ENCODE measurements at places on chromosomes 2 and 18.
A peak's percentile ranks its signal among the peaks of the same experiment; 100 is the strongest.

DNA sequence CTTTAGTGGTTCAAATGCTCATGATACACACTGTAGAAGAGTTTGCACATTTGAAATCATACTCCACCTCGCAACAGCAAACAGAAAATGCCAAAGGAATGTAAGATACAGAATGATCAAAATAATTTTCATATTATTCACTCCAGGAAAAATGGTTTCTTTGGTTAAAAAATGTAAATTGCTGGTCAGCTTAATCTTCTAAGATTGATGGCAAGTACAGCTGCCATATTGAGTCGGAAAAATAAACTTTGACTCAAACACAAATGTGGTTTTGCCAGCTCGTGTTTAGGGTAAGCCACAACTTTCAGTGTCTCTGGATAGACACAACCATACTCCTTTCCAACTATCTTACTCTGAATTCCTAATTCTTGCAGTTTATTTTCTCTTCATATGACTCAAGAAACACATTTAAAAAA lies 154.9 kb upstream of the SMIM21 start:
- DNase-seq: no peak

DNA sequence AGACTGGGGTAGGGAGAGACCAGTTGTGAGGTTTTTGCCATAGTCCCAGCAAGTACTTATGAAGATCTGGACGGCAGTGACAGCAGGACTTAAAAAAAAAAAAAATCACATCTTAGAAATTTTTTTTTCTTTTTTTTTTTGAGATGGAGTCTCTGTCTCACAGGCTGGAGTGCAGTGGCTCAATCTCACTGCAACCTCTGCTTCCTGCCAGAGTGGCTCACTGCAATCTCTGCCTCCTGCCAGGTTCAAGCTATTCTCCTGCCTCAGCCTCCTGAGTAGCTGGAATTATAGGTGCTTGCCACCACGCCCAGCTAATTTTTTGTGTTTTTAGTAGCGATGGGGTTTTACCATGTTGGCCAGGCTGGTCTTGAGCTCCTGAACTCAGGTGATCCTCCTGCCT lies 22.4 kb upstream of the STAT4 start:
- no peak for DNase-seq

DNA sequence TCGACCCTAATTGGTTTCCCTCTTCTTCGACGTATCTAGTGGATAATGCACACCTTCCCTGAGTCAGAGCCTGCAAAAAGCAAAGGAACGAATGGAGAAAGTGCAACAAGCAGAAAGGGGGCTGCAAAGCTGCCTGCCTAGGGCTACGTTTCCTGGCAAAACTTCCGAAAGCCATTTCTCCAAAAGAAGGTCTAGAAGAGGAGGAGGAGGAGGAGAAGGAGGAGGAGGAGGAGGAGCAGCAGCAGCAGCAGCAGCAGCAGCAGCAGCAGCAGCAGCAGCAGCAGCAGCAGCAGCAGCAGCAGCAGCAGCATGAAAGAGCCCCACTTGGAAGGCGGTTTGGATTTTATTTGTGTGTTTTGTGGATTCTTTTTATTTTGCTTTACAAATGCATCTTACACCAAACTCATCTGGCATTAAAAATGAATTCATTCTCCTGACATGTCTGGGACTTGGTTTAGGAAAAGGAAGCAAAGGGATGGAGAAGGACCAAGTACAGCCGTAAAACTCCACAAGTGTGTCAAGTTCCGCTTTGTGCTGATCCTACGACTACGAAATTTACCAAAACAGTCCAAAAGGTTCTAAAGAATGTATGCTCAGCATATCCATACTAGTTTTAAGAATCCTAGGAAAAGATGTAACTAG lies 2.0 kb downstream of the TCF4 start:
- peak; percentile 57 for DNase-seq

GRCh38 chr2:179443180-179443579 lies 178.5 kb upstream of the SESTD1 start:
- DNase-seq: no peak

- no peak for DNase-seq
These were observed 166.1 kb upstream of the ZNF521 start for GRCh38 chr18:25517881-25518715.

- peak; percentile 19 for DNase-seq
These were observed 722 bp downstream of the ACSL3 start for GRCh38 chr2:222861411-222862105.

GRCh38 chr2:191411472-191411871 lies 166.3 kb downstream of the MYO1B start:
- DNase-seq: no peak

- no peak for DNase-seq
These were observed 55.7 kb downstream of the ZC3H8 start for GRCh38 chr2:112199188-112199587.

DNA sequence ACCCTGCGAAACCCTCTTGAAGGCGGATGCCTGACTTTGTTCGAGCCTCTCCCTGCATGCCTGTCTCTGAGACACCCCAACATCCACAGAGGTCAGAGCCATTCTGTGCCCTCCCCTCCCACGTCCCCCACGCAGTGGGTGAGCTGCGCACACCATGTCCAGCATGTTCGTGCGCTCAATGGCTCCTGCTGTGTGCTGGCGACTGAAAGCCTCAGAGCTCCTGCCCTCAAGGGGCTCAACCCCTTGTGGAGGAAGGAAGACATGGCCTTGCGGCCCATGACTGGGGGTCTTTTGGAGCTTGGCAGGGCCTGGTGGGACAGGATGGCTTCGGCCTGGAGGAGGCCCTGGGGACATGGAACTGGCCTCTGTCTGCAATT lies 45.7 kb downstream of the ANKMY1 start:
- DNase-seq: no peak

DNA sequence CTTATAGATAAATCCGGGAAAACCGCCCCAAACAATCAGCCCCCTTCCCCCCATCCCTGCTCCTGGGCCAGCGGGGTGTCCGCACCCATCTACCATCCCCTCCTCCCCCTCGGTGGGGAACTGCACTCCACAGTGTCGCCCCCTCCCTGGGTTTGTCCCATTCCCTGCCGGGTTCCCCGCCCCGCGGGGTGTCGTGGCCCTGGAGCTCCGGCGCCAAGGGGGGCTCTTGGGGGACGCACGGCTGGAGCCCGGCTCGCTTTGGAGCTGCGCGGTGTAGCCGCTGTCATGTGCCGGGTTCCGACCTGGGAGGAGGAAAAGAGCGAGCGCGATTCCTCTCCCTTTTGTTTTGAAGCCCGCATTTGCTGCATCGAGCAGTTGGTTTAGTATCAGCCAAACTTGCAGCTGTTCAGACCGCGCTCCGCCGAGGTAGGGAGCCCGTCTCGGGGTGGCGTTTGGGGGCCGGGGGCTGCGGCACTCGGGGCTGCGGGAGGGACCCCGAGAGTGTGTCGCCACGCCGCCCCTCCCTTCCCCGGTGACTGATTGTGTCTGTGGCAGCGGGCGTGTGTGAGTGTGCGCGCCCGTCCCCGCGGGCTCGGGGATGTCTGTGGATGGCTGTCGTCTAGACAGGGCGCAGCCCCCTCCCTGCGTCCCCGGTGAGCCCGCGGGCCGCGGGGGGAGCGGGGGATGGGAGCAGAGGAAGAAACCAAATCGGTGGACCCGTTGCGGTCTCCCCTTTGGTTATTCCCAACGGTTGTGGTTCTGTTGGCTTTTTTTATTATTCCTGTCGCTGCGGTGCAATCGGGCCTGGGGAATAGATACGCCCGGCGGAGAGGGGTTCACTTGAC lies 797 bp downstream of the CTIF start:
- DNase-seq: peak; percentile 45

GRCh38 chr2:144374163-144374661 lies 145.7 kb downstream of the ZEB2 start:
- DNase-seq: no peak

- no peak for DNase-seq
These were observed 160.3 kb upstream of the VRK2 start for GRCh38 chr2:57886161-57886786.

- DNase-seq: peak; percentile 34
These were observed 207.5 kb downstream of the SPP2 start for GRCh38 chr2:234257859-234258561.

DNA sequence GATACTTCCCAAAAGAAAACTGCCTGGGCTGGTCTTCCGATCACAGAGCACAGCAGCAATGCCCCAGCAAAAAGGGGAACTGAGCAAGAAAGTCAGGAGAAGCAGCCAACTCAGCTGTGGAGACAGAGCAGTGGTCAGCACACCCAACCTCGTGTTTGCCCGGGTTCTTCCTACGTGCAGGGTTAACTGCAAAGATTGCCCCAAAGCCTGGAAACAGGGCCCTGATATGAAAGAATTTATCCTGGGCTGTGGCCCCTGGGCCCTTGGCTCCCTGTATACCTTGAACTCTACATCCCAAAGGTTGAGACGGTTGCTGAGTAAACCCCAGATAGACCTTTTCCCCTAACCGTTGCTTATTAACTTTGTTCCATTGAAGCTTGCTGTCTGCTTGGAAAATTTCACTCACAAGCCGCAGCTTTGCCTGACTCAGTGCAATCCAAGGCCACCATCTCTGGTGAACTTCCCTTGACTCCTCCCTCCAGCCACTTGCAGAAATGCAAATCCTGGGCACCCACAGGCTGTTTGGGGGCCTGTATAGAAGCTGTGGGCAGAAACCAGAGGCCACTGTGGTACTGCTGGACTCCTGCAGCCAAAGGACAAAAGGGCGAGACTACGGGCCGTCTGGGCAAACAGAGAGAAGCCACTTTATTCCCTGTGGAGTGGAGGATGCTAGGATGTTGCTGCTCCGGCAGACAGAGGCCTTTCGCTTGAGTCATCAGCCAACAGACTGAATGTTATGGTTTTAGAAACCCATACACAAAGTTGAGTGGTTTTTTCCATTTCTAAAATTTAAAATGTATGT lies 18.2 kb downstream of the NRP2 start:
- DNase-seq: no peak

DNA sequence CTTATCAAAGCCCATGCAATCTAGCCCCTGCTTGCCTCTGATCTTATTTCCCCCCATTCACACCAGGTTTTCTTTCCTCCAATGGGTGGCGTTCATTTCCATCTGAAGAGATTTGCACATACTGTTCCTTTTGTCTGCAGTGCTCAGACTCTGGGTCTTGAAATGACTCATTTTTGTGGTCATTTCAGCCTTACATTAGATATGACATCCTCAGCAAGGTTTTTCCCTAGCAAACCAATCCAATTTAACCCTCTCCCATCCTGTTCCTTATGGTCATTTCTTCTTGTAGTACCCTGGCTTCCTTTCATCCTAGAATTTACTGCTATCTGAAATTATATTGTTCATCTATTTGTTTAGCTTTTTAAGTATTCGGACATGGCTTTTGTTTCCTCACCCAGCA lies 42.5 kb upstream of the SCN1A start:
- no peak for DNase-seq

DNA sequence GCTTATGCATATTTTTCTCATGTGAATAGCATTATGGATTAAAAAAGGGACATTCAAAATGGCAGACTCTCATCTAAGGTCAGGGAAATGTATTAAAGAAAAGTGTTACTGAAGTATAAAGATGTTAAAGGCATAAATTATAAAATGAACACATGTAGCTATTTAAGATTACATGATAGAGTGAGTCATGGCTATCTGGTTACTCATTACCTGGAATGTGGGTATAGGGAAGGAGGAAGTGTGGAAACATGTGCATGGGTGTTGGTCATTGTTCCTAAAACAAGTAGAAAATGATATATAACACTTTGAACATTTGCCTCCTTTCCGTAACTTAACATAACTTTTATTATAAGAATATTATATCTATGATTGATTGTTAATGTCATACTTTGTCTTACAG lies 66.4 kb downstream of the MYO1B start:
- no peak for DNase-seq

DNA sequence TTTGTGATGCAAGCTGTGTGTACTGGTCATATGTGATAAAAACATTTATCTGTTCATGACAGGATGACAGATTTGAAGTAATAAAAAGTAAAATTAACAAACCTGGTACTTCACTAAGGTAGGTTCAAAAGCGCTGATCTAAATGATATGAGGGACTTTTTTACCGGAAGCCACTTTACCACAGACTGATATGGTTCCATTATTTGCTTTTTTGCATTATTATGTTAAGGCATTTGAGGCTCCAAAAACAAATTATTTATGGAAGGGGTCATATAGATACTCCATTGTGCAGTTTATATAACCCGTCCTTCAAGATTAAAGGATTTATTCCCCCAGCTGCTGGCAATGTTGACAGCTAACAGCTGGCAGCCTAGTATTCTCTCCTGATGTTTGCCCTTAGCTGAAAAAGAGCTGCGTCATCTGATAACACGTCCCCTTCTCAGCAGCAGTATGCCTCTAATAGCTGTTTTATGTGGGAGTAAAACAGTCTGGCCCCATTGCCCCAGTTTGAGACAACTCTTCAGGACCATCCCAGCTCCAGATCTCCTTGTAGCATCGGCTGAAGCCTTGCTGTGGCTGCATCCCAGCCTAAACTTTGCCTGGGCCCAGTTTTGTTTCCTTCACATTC lies 84.8 kb upstream of the XIRP2 start:
- peak; percentile 24 for DNase-seq

DNA sequence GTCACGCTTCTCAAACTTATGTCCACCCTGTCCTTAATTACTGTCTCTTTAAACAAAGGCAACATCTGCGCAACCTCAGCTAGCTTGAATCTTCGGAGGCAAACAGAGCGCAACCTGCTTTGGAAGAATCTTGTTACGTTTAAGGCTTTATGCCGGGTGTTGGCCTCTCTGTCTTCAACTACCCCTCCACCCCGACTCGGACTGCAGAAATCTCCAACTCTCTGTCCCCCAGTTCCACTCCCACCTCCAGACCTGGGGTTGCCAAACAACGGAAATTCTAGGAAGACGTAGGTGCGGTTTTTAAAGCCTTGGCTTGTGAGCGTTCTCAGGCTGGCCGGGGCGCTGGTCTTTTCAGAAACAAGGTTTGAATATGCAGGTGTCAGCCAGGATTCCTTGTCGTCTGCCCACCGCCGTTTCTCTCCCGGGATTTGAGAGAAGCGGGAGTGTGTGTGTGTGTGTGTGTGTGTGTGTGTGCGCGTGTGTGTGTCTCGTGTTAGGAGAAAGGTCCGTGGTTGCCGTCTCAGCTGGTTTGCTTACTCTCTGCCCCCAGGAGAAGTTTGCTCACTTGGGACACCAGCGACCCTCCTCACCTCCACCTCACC lies 1.1 kb upstream of the ONECUT2 start:
- no peak for DNase-seq

- DNase-seq: no peak
These were observed 369.0 kb upstream of the CWC22 start for GRCh38 chr2:180376066-180376465.

- DNase-seq: no peak
These were observed 135.1 kb upstream of the GATA6 start for GRCh38 chr18:22034276-22034675.

GRCh38 chr2:174778085-174778981 lies 14.1 kb upstream of the CHRNA1 start:
- DNase-seq: no peak

DNA sequence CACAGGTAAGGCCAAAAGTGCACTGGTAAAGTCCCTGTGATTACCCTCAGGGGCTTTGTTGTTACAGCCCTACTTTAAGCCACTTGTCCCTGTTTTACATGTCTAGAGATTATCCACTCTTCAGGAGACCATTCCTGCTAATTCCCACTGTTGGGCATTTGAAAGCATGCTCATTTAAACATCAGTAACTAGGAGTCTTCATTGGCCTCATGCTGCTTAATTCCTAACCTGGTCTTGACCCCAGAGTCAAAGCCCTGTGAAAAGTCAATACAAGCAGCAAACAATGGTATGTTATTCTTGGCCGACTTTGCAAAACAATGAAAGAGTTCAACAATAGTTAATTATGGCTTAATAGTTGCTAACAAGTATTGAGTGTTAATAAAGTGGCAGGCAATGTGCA lies 23.2 kb downstream of the AFF3 start:
- DNase-seq: no peak

- no peak for DNase-seq
These were observed 300.2 kb downstream of the LPIN1 start for GRCh38 chr2:12046641-12047040.
